Erythroblast (primary cell): ENCODE measurements at places on chromosomes 2 and 18.

DNA sequence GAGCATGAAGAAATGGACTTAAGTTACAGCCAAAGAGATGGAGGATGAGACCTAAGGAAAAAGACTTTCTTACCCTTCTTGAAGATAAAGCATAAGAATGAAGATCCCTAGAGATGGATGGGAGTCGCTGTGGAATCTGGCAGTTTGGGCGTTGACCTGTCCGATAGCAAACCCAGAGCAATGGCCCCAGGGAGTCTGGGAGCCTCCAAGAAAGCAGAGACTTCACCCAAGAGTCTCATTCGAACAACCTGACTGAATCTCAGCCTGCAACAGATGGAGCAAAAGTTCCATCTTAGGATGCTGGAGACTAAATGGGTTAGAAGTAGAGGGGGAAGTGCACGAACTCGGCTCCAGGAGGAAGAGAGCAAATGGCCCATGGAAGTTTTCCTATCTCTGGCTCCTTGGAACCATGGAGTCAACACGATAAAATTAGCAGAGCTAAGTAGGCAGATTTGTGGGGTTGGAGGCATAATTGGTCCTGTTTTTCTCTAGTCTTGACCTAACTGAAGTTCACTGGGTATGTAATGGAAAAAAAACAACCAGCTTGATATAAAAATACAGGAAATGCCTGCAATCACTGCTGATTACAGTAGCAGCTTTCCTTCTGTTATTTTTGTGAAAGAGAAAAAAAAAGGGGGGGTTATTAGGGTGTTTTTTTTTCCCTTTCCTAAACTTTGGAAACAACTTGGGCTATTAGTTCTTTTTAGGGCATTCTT lies 178.4 kb upstream of the EPAS1 start:
- no peak for DNase-seq

DNA sequence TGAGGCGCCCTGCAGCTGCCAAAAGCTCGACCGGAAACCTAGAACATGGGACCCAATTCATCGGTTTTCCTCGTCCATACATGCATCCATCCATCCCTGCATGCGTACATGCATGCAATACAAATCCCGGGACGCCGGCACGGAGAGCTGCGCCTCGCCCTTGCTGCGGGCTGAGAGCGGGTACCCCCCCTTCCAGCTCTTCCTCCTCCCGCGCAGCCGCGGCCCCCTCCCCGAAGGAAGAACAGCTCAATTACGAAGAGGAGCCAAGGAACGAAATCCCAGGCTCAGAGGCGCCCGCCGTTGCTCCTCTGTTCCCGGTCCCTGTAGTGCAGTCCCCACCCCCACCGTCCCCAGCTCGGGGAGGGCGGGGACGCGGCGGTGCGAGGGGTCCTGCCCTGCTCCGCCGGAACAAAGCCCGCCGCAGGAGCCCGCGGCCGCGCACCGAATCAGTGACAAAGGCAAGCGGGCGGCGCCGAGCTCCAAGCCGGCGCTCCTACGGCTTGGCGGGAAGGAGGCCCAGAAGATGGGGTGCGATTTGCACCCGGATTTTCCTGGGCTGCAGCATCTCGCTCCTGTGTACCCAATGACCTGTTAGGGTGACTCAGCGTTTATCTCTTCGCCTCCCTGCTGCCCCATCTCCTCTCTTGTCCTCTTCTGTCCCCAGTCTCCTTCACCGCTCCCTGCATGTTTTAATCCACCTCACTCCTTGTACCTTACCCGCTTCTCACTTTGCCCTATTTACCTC lies 8.9 kb upstream of the POU3F3 start:
- no peak for DNase-seq

DNA sequence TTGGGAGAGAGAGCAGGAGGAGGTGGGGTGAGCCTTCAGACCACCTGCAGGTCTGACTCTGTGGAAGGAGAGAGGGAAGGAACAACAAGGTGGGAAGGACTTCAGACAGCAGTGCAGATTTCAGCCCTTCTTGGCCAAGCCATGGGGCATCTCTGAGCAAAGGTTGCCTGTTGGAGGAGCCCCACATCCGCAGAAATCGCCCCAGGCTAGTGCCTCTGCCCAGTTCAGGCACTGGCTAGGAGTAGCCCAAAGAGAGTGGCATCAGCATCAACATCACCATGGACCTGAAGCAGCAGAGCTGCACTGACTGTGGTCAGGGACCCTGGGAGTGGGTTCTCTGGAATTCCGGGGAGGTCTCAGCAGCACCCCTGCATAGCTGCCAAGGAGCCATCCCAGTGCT lies 10.2 kb downstream of the GPR55 start:
- DNase-seq, result no peak

DNA sequence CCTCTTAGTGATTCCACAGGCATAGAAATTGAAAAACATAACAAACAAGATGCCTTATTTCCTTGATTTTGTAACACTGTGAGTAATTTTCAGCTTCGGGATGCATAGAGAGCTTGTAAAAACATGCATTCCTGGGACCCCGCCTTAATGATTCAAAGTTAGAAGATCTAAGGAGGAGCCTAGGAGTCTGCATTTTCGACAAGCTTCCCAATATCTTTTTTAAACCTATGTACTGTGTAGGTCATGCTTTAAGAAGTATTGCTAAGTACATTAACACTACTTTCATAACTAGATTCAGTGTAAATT lies 109.8 kb upstream of the ZNF516 start:
- DNase-seq, result no peak

- no peak for DNase-seq
Observed at GRCh38 chr2:28661589-28662001, 90.0 kb upstream of the PPP1CB start.

GRCh38 chr2:206396211-206396610 lies 47.1 kb upstream of the ADAM23 start:
- DNase-seq, result no peak

GRCh38 chr2:55010915-55011314 lies 39.3 kb downstream of the RTN4 start:
- DNase-seq, result no peak

DNA sequence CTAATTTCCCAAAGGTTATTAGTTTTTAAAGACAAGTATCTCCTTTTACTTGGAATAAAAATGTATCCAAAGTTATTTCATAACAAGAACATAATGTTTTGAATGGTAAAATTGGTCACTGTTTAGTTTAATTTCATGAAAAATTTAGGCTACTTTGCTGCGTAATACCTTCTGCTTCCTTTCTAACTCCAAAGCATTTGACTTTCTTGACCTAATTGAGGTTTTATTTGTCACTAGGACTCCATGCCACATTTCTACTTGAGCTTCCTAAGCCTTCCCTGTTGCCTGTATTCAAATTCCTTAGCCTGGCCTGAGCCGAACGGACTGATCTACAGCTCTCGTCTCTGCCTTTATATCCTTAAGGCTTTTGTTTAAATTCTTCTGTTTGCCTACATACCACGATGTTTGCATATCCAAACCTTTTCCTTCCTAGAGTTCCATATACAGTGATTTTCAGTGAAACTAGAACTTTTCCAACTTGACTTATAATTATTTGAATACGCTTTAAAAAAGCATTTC lies 25.1 kb downstream of the ARMC9 start:
- no peak for DNase-seq

DNA sequence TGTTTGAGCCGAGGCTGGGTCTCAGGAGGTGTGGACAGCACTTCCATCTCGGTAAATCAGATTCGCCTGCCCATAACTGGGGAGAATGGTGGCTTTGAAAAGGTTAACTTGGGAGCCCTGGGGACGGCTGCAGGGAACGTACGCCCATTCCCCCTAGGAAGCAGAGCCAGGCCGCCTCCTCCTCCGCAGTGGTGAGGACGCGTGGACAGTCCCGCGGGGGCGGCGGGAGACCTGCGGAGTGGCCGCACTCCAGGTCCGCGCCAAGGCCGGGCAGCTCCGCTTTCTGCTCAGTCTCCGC lies 845 bp upstream of the MYCN start:
- DNase-seq, result no peak

DNA sequence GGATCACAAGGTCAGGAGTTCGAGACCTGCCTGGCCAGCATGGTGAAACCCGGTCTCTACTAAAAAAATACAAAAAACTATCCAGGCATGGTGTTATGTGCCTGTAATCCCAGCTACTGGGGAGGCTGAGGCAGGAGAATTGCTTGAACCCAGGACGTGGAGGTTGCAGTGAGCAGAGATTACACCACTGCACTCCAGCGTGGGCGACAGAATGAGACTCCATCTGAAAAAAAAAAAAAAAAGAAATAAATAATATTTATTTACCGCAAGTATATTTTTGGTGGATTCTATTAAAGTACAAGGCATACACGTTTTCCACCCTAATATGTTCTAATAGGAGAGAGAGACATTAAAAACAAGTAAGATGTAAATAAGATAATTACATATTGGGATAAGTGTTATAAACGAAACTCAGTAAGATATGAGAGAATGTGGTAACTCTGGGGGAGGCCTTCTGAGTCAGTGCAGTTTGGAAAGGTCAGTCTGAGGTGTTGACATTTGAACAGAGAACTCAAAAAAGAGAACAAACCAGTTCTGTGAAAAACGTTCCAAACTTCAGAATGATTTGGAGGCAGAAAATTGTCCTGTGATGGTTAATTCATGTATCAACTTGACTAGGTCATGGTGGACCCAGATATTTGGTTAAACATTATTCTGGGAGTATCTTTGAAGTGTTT lies 8.8 kb upstream of the POLI start:
- no peak for DNase-seq

- no peak for DNase-seq
Observed at GRCh38 chr2:3982160-3982559, 278.8 kb downstream of the DCDC2C start.

DNA sequence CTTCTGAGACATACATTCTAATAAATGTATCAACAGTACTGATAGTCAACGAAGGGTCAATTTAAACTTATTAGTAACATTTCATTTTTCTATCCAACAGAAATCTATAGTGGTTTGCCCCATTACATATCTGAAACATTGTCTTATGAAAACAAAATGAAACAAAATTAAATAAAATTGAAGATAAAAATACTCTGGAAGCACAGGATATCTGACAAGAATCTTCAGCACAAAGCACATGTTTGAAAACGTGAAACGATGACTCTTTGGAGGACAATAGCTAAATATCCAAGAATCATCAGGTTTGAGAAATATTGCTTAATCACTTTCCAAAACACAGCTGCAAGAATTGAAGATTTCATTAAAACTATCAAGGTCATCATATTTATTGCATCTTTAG lies 70.9 kb upstream of the FAM124B start:
- no peak for DNase-seq

DNA sequence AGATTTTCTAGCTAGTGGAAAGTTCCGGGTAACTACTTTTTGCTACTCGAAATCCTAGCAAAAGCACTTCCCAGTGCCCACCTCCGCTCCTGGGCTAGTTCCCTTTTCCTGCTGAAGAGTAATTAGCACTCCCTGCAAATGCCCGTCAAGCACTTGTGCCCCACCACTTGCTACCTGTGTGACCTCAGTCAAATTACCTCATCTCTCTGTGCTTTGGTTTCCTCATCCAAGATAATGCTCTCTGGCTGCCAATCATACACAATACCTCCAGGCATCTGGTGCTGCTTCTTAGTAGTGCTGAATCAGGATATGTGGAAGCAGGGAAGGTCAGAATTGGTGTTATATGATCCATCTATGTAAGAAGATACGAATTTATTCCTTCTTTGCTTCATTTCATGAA lies 102.1 kb upstream of the CDCA7 start:
- DNase-seq, result no peak
